ENCODE measurements at places on chromosomes 5 and 9. TPM values are rescaled to one million over a fixed set of nuclear protein-coding genes. Genes with fewer than 3 reads are reported as not detected.

The POLR3G gene
- total RNA-seq = 1.3 TPM

The PPP3R2 gene
- total RNA-seq = not detected

- no peak for DNase-seq
These were observed 52.1 kb downstream of the GDNF start for GRCh38 chr5:37787742-37788141.

DNA sequence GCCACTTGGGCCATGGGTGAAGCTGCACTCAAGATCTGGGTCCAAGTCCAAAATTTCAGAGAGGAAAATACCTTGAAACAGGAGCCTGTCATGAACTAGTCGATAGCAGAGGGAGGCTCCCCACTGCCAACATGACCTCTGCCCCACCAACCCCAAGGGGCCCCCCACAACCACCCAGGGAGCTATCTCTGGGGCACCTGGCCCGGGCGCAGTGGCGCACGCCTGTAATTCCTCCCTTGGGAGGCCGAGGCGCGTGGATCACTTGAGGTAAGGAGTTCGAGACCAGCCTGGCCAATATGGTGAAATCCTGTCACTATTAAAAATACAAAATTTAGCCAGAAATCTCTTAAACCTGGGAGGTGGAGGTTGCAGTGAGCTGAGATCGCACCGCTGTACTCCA lies 20.1 kb upstream of the HMCN2 start:
- no peak for DNase-seq

GRCh38 chr9:129109952-129110739 lies 447 bp downstream of the CRAT start:
- no peak for DNase-seq

DNA sequence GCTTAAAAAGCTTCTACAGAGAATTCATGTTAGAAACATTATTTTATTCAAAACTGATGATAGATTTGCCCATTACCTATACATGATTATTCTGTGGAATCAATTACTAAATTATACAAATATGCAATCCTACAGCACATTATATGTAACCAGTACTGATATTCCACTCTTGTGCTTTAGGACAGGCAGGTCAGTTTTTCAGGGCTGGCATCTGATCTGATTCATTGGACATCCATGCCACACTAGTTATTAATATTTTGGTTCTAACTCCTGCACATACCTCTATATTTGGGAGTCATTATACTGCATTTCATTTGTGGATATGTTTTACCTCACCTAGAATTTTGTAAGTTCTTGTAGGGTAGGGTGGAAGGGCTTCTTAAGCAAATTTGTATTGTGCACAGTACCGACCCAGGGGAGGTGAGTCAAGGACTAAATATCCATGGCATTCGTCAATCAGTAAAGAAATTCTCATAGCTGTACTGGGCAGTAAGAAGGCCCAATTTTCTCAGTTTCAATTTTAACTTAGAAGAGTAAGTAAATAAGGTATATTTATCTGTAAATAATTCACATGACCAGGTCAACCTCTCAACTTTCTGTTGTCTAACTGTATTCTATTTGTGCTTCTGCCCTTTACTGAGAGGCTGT lies 33.5 kb downstream of the ELOVL7 start:
- DNase-seq = no peak

- no peak for DNase-seq
These were observed 7.9 kb upstream of the FOXE1 start for GRCh38 chr9:97845130-97845529.

The PCDHGA3 gene
- total RNA-seq = 6.3 TPM

- no peak for DNase-seq
These were observed 23.7 kb downstream of the VAV2 start for GRCh38 chr9:133968428-133968827.

- no peak for DNase-seq
These were observed 34.3 kb downstream of the MRPL36 start for GRCh38 chr5:1765141-1765879.

The GBGT1 gene
- total RNA-seq = 27.9 TPM

GRCh38 chr9:113177251-113177650 lies 26.4 kb downstream of the SLC31A2 start:
- no peak for DNase-seq

- no peak for DNase-seq
These were observed 29.4 kb downstream of the NEURL1B start for GRCh38 chr5:172670444-172670843.

DNA sequence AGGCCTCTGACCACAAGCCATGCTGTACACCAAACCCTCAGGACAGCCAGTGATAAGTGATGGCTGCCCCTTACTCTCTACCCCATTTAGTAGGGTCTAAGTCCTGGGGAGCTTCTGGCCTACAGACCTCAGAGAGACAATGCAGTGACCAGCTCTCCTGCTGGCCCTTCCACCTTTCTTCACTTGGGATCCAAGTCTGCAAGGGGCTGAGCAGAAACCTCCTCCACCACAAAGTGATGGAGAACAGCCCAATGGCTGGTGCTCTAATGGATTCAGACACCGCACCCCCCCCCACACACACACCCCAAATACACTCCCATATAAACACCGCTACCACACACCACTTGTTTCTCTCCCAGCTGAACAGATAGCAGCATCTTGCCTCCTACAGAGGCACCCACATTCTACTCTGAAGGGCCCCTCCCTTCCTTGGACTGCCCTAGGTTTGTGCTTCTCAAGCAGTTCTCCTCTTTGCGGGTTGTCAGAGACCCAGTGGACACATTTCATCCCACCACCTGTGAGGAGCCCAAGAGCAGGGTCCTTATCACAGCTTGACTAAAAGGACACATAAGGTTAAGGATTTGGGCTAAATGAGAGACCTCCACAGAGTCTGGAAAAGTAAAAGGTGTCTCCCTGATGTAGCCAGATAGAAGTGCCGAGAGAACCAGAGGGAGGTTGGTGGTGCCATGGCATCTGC lies 1.3 kb upstream of the PDLIM4 start:
- no peak for DNase-seq

GRCh38 chr5:87627363-87627762 lies 214.6 kb upstream of the CCNH start:
- DNase-seq = no peak

- DNase-seq = no peak
These were observed 1.2 kb downstream of the SCAMP1 start for GRCh38 chr5:78361631-78361993.

- no peak for DNase-seq
These were observed 96.4 kb downstream of the GNAQ start for GRCh38 chr9:77935211-77935610.

GRCh38 chr5:11026543-11026942 lies 265.5 kb upstream of the DAP start:
- DNase-seq = no peak

- no peak for DNase-seq
These were observed 84.1 kb downstream of the PPP2R2B start for GRCh38 chr5:146794326-146795029.

Data from omental fat pad (tissue), 4 donors.